Amniotic stem cell (primary cell): ENCODE measurements at places on chromosomes 3 and 15.

DNA sequence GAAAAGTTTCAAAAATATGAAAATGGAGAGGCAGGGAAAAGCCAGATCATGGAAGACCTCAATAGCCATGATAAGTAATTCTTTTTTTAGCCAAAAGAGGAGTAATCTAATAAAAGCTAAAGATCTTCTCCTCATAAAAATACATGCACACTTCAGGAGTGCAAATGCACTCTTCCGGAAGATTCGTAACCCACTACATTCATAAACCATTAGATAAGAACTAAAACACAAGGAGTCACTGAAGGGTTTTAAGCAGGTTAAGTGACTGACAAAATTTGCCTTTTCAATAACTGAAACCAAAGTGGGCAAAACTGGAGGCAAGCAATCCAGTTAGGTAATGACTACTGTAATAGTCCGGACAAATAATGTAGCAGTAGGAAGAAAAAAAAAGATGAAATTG, 46.0 kb downstream of the UBE3A start:
- DNase-seq: no peak

DNA sequence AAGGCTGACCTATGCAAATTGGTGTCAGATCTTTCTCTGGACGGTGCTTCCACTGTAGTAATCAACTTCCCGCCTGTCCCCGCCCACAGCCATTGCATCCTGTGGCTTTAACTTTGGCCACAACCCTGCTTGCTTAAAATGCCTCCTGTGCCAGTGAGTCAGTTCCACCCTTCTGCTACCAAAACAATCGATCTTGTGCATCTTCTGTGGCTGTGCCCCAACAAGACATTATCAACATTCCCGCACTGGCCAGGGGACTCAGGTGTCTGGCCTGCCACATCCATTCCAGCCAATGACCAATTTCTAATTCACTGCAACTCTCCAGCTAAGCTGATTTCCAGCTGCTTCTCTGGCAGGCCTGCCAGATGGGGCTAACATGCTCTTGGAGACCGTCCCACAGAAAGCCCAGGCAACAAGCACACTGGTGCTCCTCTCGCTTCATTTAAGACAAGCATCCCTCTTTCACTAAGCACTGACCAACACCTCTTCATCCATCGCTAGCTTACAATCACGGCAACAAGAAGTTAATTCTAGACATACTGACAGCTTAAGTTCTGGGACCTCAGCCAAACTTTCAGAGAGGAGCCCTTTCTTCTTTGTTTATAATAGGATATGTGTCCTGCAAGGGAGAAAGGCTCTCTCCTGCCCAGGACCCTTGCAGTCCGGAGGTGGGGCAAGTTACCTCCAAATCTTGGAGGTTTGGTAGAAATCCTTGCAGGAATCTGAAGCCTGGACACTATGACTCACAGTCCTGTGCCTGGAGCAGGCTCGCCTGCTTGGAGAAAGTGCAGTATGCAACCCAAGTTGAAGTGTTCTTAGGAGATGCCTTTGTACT, 6.7 kb downstream of the CA12 start:
- DNase-seq: peak; percentile 28

GRCh38 chr3:192608726-192609600, 118.4 kb downstream of the FGF12 start:
- no peak for DNase-seq

GRCh38 chr15:100705065-100705464, 102.7 kb downstream of the ASB7 start:
- no peak for DNase-seq

DNA sequence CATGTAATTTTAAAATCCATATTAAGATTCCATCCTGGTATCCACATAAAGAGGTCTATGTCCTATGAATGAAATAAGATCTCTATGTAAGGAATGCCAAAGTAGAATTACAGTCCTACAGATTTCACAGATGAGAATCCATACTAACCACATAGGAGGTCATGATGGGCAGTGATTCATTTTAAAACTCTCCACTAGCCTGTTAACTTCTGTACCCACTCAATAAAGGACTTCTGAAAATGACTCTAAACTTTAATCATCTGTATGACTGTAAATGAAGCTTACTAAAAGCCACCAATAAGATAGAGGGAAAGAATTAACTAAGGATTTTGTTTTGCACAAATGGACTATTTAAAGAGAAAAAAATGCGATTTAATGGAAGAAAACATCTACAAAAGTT, 28.7 kb downstream of the MORC1 start:
- no peak for DNase-seq

- no peak for DNase-seq
Observed at GRCh38 chr15:31554261-31554660, 227.6 kb downstream of the KLF13 start.

DNA sequence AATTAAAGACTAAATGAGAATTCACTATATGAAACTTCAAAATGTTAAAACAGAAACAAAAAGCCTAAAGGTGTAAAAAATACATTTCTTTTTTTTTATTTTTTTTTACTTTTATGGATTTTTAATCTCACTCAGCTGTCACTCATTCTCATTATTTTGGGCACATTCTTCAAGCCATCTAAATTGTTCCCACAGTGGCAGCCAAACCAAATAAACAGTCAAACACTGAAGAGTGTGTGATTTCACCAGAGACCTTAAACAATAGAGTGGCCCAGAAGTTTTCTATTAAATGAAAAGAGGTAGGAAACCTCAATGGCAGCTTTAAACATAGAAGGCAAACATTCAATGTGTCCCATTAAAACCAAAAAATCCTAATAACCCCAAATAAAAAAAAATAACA, 616.1 kb downstream of the OTOL1 start:
- DNase-seq: no peak

DNA sequence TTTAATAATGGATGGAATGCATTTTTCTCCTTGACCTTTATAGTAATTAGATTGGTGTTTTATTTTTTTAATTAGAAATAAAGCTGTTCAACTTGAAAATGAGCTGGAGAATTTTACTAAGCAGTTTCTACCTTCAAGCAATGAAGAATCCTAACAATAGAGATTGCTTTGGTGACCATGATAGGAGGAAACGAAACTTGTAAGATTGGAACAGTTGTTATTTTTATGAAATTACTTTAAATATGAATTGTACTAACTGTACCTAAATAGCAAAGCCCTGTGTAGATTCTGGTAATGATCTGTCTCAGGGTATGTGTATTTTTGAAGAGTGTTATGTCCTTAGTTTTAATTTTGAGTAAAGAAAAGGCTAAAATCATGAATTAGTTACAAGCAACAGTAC, 44.4 kb downstream of the MFN1 start:
- DNase-seq: no peak

DNA sequence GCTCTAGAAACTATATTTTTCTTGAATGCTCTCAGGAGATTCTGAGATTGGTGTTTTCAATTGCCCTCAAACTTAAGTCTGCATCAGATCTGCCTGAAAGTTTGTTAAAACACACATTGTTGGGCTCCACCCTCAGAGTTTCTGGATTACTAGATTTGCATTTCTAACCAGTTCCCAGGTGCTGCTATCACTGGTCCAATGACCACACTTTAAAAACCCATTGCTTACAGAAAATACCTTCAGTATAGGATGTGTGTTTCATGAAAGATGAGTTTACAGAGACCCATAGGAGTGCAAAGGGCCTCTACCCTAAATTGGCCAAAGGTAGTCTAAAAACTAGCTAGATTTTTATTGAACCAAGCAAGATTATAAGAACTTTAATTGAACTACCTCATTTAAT, 17.8 kb downstream of the GRM7 start:
- no peak for DNase-seq

GRCh38 chr3:111539351-111540331, 2.4 kb upstream of the CD96 start:
- peak; percentile 34 for DNase-seq

DNA sequence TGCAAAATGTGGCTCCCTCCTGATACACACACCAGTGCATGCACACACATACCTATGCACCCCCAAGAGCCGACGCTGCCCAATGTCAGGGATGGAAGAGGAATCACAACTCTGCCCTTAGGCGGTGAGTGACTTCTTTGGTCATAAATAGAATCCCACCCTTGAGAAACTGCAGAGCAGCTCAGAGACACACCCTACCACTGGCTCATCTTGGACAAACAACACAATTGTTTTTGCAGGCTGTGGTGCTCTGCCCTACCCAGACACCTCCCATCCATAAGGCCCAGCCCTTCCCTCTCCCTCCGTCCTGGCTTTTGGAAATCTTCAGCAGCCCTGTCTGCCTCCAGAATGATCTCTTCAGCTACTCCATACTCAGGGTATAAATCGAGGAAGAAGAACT, 73.8 kb upstream of the HRH1 start:
- DNase-seq: no peak

- DNase-seq: no peak
Observed at GRCh38 chr15:59313641-59314332, 58.9 kb downstream of the MYO1E start.

- no peak for DNase-seq
Observed at GRCh38 chr3:175075269-175075668, 216.1 kb downstream of the NAALADL2 start.

DNA sequence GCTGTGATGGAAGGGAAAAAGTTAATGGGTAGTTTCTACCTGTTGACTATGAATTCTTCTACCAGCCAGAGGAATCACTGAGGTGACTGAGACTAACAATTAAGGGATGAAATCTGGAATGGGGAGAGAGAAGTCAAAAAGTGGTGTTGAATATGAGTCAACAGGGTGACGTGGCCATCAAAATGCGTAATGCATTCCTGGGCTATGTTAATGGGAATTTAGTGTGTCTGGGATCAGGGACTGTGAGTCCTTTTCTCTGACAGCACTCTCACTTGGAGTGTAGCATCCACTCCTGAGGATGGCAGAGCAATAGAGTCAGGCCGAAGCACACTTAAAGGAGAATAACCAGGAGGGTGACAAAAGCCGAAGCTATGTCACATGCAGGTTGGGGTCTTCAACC, 60.4 kb downstream of the MESD start:
- no peak for DNase-seq

DNA sequence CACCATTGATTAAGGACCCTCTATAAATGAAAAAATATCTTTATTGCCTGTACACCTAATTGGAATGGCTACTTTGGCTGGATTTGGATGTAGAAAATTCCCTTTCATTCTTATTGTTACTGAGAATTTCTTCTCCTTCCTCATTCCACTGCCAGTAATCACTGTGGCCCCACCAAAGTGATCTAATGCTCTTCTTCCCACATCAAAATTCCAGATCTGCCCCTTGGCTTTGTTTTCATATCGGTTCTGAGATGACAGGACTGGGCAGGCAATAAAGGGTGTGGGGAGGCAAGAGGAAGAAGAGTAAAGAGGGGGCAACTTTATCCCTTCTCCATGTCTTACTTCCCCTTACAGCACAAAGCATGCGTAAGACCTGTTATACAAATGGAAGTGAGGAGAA, 2.1 kb downstream of the ANKUB1 start:
- peak; percentile 28 for DNase-seq

DNA sequence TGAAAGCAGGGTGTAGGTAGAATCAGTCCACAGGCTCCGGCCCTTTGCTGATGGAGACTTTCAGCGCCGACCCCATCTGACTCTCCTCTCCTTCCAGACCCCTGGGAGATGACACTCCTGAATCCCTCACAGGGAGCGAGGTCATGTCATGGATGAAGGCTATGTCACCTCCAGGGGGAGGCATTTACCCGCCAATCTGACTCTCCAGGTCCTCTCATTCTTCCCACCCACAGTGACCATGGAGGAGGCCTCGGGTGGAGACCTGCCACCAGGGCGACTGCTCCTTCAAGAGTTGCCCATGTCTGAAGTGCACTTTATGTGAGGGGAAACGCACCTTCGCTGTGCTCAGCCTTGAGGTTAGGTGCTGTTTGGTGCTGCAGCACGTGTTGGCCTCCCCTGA, 112.7 kb downstream of the KLF13 start:
- DNase-seq: no peak

DNA sequence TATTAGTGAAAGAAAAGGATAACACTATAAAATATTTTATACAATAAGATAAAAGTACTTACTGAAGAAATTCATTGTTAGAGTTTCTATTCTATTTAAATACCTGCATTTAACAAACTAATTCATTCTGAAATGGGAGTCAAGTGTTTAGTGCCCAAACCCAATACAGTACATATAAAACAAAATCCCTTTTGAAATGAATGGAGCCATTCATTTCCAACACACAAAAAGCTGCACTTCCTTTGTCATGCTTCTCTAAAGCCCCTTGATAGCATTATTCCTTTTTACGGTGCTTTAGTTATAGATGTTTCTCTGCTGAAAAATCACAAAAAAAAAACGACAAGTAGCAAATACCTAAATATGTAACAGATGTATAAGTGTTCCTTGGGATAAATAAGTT, 596.3 kb downstream of the ZIC1 start:
- DNase-seq: no peak

DNA sequence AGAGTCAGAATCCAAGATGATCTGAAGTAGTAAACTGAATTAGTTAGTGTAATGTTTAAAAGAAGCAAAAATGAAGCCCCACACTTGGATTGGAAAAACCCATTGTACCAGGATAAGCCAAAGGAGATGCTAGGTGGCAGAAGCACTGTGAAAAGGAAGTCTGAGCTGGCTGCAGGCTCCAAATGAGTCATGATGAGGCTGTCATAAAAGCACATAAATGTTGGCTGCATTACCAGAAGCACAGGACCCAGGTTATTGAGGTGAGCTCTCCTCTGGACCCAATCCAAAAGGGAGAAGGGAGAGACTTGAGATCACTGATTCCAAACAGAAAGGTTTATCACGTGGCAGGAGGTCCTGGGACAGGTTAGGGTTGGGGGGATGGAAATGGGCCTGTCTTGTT, 3.2 kb upstream of the ACAN start:
- no peak for DNase-seq

GRCh38 chr3:12796171-12797123, at the start of gene CAND2:
Gene CAND2, plus strand, starts transcription at chr3:12796680. Its CDS starts 41 bp downstream, at chr3:12796721.
- peak; percentile 2 for DNase-seq

GRCh38 chr3:126476166-126477060, 722 bp upstream of the ZXDC start:
- no peak for DNase-seq

GRCh38 chr15:63608989-63609388, 11.8 kb downstream of the FBXL22 start:
- DNase-seq: no peak

- no peak for DNase-seq
Observed at GRCh38 chr3:24270204-24270691, 224.4 kb downstream of the THRB start.

DNA sequence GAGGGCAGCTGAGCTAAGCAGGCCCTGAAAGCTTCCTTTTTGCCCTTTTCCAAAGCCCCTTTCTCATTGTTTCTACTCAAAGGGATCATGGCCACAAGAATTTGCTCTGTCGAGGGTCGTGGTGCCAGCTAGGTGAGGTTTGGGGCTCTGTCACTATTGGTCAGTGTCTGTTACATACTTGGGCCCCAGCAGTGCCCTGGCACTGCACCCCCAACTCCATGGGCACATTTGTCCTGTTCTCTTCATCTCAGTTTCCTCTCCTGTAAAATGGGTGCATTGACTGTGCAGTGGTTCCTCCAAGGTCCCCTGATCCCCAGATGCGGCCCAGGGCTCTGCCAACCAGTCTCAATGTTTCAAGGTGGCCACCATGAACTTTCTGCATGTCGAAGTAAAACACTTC, 62.1 kb downstream of the SLC6A6 start:
- no peak for DNase-seq

DNA sequence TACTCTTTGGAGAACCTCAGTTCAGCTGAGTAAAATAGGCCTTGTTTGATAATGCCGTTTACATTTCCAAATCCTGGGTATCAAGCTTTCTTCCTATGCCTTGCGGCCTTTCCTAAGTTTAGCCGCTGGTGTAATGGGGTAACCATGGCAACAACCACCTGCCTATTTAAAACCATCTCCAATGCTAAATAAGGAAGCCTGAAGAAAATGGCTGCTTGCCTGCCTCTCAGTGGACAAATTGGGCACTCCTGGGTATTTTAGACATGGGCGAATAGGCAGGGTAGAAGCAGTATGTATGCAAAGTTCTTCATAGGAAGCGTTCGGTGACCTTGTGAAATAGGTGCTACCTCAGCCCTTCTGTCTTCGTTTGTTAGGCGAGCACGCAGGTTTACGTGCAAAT, 122.7 kb downstream of the DGKG start:
- DNase-seq: no peak
